Thoracic aorta (tissue), 2 donors: ENCODE measurements at places on chromosomes 3 and 15. TPM values are rescaled to one million over a fixed set of nuclear protein-coding genes. Genes with fewer than 3 reads are reported as not detected.
A peak's percentile ranks its signal among the peaks of the same experiment; 100 is the strongest.

Gene LRRC34
- 4.5 TPM for total RNA-seq

Gene KBTBD13
- 3.1 TPM for total RNA-seq

Gene ISLR
- 76.8 TPM for total RNA-seq

Gene CIAO2A
- total RNA-seq: 16.9 TPM

Gene RBMS3
- 149 TPM for total RNA-seq

Gene GREM1
- 0.95 TPM for total RNA-seq

Gene SCG5
- total RNA-seq: 2.4 TPM

Gene NTRK3
- 87.3 TPM for total RNA-seq

DNA sequence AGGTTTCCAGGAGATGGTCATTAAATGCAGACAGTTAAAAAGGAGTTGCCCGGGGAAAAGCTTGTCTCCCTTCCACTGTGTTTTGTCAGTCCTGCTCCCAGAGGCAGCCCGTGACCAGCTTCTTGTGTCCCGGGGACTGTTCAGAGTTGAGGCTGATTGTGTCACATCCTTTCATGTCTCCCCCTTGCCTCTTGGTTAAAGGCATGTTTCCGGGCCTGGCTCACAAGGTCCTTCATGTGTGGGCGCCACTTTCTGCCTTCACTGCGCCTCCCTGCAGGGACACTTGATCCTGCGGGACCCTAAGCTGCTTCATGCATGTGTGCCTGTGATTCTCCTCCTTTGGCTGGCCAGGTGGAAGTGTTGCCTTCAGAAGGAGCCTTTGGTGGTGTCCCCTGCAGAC is 9.2 kb downstream of the CHCHD6 start:
- DNase-seq: no peak
- no peak overlapping the region for H3K4me3 ChIP-seq
- no peak overlapping the region for H3K27ac ChIP-seq
- H3K36me3 ChIP-seq: no peaks in the 10 kb centered on the region

DNA sequence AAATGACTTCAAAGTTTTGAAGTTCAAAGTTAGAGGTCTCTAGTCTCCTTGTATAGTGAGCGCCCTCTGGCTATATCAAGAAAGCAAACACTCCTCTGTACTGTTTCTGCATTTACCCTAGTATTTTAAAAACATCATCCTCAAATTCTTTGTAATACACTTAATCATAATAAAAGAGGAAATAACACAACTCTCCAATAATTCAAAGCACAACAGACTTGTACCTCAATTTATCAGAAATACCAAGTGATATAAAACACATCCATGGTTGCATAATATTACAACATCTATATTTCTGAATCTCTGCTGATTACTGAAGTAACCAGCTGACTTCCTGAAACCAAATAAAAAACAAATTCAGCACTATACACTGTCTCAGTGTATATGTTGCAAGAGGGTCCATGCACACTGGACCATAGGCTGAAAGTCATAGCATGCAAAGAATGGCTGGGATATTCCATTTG is 12.5 kb downstream of the PLOD2 start:
- H3K4me1 ChIP-seq: peaks cover 84% of the 10 kb centered on the region
- no peak for DNase-seq
- no peak overlapping the region for H3K4me3 ChIP-seq
- H3K36me3 ChIP-seq: no peaks in the 10 kb centered on the region

DNA sequence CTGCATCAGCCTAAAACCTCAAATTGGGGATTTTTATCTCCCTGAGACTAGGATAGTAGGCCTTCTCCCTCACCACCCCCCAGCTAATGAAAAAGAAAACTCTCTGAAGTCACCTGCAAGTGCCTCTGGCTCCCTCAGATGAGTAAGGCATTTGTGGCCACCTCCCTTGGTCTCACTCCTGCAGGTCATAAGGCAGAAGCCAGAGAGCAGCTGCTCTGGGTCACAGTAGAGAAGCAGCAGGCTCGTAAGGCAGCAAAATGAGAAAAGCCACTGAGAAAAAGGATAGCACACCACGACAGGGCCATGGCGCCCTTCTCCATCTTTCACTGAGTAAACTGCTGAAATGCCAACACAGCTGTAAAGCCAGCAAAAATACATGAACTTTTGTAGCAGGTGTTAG is 296.7 kb upstream of the DPH6 start:
- no peaks in the 10 kb centered on the region for H3K36me3 ChIP-seq
- no peak overlapping the region for H3K4me3 ChIP-seq
- DNase-seq: no peak
- H3K27me3 ChIP-seq: no peaks in the 10 kb centered on the region

DNA sequence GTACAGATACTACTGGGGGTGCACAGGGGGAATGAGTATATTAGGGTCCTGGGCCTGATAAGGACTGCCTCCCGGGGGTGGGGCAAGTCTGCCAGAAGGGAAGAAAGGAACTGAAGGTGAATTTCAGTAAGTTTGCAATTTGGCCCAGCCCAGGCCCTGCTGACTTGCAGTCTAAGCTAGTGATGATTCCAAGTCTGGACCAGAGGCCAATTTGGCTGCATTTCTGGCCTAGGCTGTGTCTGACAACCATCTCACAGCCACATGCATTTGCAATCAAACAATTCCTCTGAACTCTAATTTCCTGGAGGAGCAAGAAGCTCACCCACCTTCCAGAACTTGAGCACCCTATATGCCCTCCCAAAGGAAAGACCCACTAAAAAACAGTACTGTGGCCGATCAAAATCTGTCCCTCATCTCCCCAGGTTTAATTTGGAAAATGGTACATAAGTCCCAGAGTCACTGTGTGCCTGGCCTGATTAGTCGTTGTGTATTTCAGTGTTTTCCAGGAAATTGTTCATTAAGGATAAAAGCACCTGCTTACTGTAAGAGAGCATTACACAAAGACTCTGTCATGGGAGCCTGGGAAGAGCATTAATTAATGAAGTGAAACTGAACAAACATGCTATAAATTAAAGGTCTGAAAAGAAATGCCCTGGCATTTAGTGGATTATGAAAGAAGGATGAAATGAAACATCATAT is 114.5 kb downstream of the MEGF11 start:
- no peaks in the 10 kb centered on the region for H3K27me3 ChIP-seq
- DNase-seq: no peak
- no peak overlapping the region for H3K4me3 ChIP-seq
- H3K36me3 ChIP-seq: no peaks in the 10 kb centered on the region

GRCh38 chr3:14631101-14631497 is 20.5 kb upstream of the CCDC174 start:
- H3K36me3 ChIP-seq: no peaks in the 10 kb centered on the region
- no peak overlapping the region for H3K4me3 ChIP-seq
- H3K27ac ChIP-seq: no peak overlapping the region

DNA sequence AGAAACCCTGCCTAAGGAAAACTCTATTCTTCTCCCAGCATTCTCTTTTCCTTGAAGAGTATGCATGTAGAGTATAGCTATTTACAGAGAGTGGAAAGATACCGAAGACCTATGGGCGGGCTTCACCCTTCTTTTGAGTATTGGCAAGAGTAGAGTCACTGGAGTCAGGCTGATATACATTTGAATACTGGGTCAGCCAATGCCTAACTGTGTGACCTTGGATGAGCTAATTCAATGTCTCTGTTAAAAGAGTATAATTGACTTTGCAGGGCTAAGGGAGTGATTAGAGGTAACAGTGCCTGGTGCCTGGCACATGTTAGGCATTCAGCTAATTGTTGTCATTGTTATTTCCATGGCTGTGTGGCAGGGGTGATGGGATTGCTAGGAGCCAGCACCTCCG is 75.6 kb downstream of the TUSC7 start:
- no peak overlapping the region for H3K27ac ChIP-seq
- H3K36me3 ChIP-seq: no peaks in the 10 kb centered on the region
- no peak for DNase-seq
- H3K4me3 ChIP-seq: no peak overlapping the region
- H3K27me3 ChIP-seq: no peaks in the 10 kb centered on the region
- H3K4me1 ChIP-seq: no peaks in the 10 kb centered on the region

DNA sequence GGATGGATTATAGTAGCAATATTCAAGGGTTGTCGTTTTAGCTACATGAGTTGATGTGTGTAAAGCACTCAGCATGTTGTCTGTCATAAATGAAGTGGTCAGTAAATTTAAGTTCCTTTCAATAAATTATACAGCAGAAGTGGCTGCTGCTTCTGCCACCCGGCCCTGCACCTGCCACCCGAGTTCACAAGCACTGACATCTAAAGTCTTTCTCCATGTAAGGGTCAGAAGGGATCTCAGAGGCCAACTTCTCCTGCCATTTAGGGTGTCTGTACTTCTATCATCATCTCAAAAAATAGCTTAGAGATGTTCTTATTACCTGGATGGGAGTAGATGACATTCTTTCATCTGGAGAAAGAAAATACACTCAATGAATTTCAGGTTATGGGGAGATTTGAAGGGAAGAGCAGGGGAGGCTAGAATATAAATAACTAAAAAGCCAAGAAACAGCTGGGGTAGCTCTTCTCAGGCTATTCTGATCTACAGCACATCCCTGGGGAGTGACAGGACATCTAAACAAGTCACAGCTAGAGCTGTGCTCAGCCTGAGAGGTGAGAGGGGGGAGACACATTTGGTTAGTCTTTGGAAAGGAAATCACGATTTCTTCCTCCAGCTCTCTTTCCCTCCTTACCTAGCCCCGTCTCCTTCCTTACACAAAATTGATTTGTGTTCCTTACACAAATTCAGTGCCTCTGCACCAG is 8.0 kb downstream of the GCSAM start:
- H3K4me3 ChIP-seq: no peak overlapping the region
- H3K27me3 ChIP-seq: no peaks in the 10 kb centered on the region
- no peaks in the 10 kb centered on the region for H3K4me1 ChIP-seq
- no peaks in the 10 kb centered on the region for H3K36me3 ChIP-seq
- H3K27ac ChIP-seq: no peak overlapping the region
- no peak for DNase-seq

DNA sequence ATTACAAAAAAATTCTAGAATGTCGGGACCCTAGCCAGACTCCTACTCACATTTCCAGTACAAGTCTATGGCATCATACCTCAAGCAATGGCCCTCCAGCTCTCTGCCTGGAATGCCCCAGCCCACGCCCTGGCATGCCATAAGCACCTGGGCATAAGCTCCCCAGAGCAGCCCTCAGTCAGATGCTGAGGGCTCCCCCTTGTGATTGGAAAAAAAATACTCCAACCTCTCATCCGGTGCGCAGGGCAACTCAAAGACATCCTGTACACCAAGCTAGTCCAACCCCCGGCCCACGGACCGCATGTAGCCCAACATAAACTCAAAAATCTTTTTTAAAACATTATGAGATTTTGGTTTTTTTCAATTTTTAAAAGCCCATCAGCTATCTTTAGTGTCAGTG is 115.4 kb downstream of the NEK10 start:
- DNase-seq: no peak
- H3K27ac ChIP-seq: no peak overlapping the region
- no peaks in the 10 kb centered on the region for H3K36me3 ChIP-seq
- no peaks in the 10 kb centered on the region for H3K4me1 ChIP-seq

GRCh38 chr15:72116731-72117485 is 1.0 kb downstream of the MYO9A start:
- peak overlapping the region; percentile 72 for H3K27ac ChIP-seq
- peak overlapping the region; percentile 94 for H3K4me3 ChIP-seq
- no peaks in the 10 kb centered on the region for H3K36me3 ChIP-seq
- peaks cover 18% of the 10 kb centered on the region for H3K4me1 ChIP-seq

GRCh38 chr3:182124716-182125115 is 413.0 kb downstream of the SOX2 start:
- DNase-seq: no peak
- H3K36me3 ChIP-seq: no peaks in the 10 kb centered on the region
- H3K4me3 ChIP-seq: no peak overlapping the region
- H3K27me3 ChIP-seq: no peaks in the 10 kb centered on the region
- H3K27ac ChIP-seq: no peak overlapping the region
